ENCODE measurements at places on chromosomes 11 and 22.

GRCh38 chr22:24304062-24304675, 33.5 kb downstream of the SPECC1L start:
- no peak for DNase-seq

DNA sequence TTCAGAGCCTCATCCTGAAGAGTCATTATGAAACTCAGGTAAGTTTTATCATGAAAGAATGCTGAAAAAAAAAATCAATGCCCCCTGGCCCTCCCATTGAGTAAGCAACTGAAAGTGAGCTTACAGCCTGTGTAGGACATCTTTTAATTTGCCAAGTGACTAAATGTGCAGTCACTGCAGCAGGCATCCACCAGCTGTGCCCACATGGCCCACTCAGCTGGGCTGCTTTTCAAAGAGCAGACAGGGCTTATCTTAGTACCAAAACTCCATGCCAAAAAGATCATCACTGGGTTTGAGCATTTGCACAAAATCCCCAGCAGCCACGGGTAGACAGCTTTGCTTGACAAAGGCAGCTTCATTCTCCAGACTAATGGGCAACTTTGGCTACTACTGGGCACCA, 709.7 kb downstream of the NTM start:
- DNase-seq: no peak

GRCh38 chr11:69637941-69638871, 2.8 kb upstream of the CCND1 start:
- no peak for DNase-seq

DNA sequence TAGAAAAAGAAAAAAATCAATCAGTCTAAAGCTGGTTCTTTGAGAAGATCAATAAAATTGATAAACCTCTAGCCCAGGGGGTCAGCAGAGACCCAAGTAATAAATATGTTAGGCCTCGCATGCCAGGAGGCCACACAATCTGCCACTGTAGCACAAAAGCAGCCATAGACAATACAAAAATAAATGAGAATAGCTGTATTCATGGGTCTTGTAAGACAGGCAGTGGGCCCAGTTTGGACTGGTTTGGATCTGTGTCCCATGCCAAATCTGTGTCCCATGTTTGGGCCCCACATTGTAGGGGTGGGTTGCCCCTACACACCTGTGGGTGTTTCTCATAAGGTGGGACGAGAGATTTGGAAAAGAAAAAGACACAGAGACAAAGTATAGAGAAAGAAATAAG, 6.6 kb upstream of the PLAAT4 start:
- no peak for DNase-seq

DNA sequence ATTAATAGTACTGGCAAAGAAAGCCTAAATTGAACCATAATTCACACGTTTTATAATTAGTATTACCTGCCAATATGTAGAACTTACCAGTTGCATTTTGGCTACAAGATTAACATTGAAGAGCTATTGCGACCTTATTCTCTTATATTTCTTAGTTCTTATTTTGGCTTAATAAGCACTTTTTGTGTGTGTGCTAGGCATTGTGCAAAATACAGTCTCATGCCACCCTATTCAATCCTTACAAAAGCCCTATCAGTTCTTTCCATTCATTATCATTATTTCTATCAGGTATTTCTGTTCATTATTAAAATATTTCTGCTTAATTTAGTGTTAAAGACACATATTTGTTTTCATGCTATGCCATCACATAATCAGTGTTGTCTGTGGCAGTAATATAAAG, 41.2 kb downstream of the MAML2 start:
- DNase-seq: no peak

- no peak for DNase-seq
Measured at GRCh38 chr22:17922925-17923903, 101.1 kb downstream of the MICAL3 start.

GRCh38 chr11:84594602-84595001, 1032.5 kb downstream of the DLG2 start:
- no peak for DNase-seq

GRCh38 chr22:23294221-23294620, 113.9 kb downstream of the BCR start:
- no peak for DNase-seq

DNA sequence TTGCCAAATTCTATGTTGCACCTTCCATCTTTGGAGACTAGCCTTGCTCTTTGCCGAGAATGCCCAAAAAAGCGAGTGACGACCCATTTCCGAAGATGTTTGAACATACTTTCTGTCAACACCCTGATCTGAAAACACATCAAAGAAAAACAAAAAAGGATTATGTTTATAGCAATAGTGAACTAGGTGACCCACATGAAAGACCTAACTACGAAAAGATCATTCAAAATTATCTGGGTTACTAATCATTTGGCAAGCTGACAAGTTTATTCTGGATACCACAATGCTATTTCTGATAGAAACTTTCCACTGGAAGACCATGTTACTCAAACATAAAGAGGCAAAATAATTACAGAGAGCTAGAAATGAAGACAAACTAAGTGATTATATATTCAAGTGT, 27.0 kb downstream of the KCNJ1 start:
- DNase-seq: peak; percentile 28

- no peak for DNase-seq
Measured at GRCh38 chr11:4025967-4026324, 68.7 kb upstream of the RRM1 start.

GRCh38 chr11:79708319-79708932, 267.6 kb upstream of the TENM4 start:
- DNase-seq: no peak

- no peak for DNase-seq
Measured at GRCh38 chr11:78656984-78657383, 82.3 kb upstream of the NARS2 start.

- DNase-seq: no peak
Measured at GRCh38 chr22:46613606-46614021, 6.6 kb upstream of the GRAMD4 start.

DNA sequence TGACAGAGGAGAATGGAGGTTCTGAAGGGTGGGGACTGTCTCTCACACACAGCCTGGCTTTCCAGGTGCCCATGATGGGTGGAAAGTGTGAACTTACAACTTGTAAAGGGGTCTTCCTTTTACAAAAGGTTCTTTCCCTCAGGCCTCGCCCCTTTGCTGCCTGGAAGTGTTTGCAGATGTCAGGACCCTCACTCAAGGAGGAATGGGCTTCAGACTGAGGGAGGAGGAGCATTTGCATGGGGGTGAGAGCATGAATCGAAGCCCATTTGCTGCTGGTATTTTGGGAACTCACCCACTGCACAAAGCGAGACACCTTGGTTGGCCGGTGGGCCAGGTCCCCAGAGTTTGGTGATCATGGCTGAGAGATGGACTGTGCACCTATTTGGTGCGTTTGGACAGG, 25.1 kb downstream of the MPPED1 start:
- DNase-seq: no peak

DNA sequence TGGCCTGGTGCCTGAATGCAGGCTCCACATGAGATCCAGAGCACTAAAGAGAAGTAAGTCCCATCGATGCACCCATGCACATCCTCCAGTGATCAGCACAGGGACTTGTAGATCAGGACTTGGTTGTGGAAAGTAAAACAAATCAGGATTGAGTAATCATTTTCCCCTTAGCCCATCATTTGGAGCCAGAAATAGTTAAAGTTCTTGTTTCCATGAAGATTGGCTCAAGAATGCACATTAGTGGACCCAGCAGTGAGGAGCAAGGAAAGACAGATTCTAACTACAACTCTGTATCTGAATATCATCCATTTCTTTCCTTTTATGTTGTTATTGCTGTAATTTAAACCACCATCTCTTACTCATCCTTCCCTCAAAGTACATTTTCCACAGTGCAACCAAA, 19.1 kb downstream of the CCDC83 start:
- DNase-seq: no peak

DNA sequence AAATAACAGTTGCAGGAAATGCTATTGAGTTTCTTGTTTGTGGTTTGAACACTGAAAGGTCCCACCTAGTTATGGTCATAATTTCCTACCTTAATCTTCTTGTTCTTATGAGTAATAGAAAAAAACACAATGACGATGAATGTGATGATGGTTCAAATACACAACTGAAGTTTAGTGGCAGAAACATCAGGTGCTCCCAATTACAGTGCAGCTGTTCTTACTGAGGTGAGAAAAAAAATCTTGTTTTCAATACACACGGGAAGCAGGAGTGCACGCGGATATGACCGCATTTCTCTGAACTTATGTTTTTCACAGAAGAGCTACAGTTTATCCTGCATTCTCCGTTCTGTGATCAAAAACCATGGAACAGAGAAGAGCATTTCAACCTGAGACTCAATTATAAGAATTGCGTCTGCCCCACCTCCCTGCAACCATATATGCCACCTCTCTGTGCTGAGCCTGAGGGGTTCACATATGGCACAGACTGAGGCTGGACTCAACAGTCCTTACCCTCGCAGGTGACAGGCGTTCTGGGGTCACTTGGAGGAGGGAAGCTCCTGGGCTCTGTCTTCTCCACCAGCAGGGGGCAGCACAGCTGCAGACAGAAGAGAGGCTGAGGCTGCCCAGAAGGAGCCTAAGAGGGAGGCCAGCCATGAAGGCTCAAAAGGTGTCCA, 99.7 kb upstream of the IGLL5 start:
- DNase-seq: peak; percentile 19

- DNase-seq: no peak
Measured at GRCh38 chr11:69265911-69266510, 27.9 kb upstream of the MYEOV start.

DNA sequence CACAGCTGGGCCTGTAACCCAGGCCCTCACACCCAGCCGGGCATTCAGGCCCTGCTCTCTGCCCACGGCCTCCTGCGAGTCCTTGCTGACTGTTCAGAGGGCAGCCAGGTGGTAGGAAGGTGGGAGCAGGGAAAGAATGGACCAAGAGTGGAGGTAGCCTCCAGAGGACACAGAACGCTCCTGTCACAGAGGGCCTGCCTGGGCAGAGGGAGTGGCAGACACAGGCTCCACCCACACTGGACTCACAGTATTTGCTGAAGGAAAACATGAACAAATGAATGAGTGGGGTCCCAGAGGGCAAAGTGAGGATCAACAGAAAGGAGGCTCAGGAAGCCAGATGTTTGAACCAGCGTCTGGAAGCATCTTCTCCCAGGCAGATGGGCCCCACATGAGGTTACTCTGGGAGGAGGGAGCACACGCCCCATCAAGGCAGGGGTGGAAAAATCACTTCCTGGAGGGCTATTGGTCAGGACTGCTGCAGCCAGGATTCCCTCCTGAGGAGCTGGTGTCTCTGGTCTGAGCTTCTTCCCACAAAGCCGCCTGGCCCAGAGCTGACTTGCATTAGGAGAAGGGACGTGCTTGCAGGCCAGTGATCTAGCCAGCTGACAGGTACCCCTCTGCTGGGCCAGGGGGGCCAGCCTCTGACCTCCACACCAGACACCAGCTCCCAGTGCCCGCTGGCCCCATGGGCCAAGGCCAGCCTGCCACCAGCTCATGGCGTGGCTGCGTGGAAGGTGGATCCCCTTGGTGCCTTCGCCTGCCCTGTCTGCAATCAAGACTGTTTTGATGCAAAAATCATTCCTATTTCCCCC, 84.0 kb downstream of the THAP12 start:
- DNase-seq: no peak

- no peak for DNase-seq
Measured at GRCh38 chr22:46082633-46083032, 67.7 kb upstream of the PPARA start.

GRCh38 chr11:82901922-82902485, 468 bp downstream of the DDIAS start:
- no peak for DNase-seq

DNA sequence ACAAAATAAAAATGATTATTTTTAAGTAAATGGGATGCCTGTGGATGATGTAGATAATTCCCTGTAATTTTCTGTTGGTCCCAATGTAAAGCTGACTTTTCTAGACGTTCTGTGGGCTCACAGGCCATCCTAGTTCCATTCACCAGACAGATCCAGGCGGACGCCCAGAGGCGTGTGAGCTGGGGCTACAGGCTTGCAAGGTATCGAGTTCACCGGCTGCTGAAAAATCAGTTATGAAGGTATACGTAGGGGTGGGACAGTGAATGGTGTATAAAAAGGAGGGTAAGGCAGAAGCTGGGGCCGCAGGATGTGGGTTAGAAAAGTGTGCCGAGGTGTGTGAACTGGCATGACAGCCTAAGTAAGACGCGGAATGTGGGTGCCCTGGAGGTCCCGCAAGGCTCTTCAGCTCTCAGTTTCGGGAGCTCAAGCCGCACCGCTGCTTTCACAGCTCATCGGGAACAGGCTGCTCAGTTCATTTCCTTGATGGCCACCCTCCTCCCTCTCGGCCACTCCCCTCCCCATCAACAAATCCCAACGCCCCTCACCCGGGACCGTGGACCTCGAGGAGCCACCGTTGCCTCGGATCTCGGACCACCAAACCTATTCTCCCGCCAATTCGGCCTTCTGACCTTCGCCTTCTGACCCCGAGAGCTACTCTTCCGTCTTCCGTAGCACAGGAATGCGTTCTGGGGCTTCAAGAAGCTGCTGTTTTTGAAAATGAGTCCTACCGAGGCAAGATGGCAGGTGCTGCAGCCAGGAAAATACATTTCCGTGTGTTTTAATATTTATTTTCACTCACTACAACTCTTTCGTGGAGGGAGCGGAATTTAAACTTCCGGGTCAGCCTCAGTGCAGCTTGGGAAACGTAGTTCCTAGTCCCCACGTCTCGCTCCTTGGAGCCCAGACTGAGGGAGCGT, at the start of gene XNDC1N:
Gene XNDC1N (minus strand): TSS at position 775 of the 917 bp plus-strand sequence. CDS start 5,241 bp downstream, outside the sequence.
- peak; percentile 68 for DNase-seq

DNA sequence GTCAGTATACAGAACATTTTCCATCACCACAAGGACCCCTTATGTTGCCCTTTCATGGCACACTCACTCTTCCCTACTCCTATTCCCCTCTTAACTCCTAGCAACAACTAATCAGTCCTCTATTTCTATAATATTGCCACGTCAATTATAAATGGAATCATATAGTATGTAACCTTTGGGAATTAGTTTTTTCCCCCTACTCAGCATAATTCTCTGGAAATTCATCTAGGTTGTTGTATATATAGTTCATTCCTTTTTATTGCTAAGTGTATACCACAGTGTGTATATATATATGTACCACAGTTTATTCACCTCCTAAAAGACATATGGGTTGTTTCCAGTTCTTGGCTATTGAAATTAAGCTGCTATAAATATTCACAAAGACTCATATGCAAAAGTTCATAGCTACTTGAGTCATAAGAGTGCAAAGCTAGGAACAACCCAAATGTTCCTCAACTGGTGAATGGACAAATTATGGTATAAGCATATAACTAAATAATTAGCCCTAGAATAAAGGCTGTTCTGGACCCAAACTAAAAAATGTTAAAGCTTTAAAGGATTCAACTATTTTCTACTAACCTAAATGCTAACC, 41.3 kb downstream of the TUB start:
- no peak for DNase-seq

Data from T-helper 22 cell (primary cell).